ENCODE measurements at places on chromosomes 4 and X. TPM values are rescaled to one million over a fixed set of nuclear protein-coding genes. Genes with fewer than 3 reads are reported as not detected.

ARHGAP36 gene
- not detected for total RNA-seq

SGMS2 gene
- total RNA-seq: 3.4 TPM

PAGE2 gene
- total RNA-seq: not detected

RAB40AL gene
- 2.0 TPM for total RNA-seq

CNKSR2 gene
- total RNA-seq: 10.9 TPM

TADA2B gene
- 15.7 TPM for total RNA-seq

PRICKLE3 gene
- 1.4 TPM for total RNA-seq

SLC7A11 gene
- total RNA-seq: 1.9 TPM

AMER1 gene
- 11.5 TPM for total RNA-seq

PPEF2 gene
- not detected for total RNA-seq

SPATA4 gene
- total RNA-seq: 0.73 TPM

P2RY8 gene
- not detected for total RNA-seq
